ENCODE measurements at places on chromosomes 12 and 14.

DNA sequence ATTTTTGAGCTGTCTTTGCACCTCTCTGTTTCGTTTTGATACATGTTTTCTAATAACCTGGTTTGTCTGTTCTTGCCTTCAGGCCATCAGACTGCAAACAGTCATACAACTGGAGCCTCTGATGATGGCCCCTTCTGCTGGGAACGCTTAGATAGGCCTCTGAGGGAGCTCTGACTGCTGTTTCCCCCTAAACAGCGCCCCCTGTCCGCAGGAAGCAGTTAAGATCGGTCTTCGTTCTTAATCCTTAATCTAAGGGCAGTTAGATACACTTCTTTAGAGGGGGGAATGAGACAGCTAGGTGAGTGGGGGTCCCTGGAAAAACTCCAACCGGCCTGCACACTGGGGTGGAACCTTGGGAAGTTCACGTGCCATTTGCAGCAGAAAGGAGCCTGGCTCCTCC lies 1338.8 kb upstream of the SEL1L start:
- DNase-seq = no peak

GRCh38 chr12:19450362-19450761 lies 11.1 kb downstream of the AEBP2 start:
- DNase-seq = no peak

GRCh38 chr12:101962486-101962885 lies 85.1 kb downstream of the DRAM1 start:
- no peak for DNase-seq

- no peak for DNase-seq
Measured at GRCh38 chr12:123410041-123410412, 26.1 kb downstream of the KMT5A start.

GRCh38 chr12:614411-614970 lies 48.8 kb downstream of the NINJ2 start:
- no peak for DNase-seq

GRCh38 chr14:78092040-78092439 lies 78.1 kb upstream of the NRXN3 start:
- no peak for DNase-seq
